ENCODE measurements at places on chromosomes 5 and 9.

DNA sequence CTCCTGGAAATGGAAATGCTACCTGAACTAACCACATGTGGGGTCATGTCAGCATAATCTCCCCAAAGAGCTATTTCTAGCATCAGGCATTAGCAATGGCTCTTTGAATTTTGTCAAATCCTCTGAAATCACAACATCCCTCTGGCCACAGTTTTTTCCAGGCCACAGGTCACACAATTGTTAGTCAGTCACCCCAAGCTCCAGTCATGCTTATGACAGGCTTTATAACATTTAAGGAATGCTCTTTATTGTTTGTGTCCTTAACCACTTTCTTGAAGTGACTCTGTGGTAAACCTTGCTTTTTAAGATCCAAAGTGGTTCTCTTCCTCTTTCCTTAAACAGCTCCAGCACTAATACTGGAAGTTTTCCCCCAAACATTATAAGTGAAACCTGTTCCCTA lies 169.2 kb upstream of the HMHB1 start:
- peak; percentile 47 for DNase-seq

- DNase-seq: peak; percentile 17
These were observed 146.4 kb upstream of the C9orf72 start for GRCh38 chr9:27719711-27720110.

DNA sequence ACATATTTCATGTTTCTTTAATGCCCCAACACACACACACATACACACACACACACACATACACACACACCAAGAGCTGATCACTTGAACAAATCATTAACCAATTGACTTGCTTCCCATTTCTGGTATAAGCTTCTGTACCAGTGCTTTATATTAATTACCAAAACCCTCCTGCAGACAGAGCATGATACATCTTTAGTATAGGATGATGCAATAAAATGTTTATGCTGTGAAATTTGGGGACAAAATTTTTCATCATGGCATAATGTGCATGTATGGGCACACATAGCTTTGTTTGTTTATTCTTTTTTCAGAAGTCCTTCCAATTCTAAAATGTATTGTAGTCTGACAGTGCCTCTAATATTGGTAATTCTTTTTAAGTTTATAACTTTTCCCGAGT lies 34.5 kb downstream of the SLC1A3 start:
- DNase-seq: no peak

DNA sequence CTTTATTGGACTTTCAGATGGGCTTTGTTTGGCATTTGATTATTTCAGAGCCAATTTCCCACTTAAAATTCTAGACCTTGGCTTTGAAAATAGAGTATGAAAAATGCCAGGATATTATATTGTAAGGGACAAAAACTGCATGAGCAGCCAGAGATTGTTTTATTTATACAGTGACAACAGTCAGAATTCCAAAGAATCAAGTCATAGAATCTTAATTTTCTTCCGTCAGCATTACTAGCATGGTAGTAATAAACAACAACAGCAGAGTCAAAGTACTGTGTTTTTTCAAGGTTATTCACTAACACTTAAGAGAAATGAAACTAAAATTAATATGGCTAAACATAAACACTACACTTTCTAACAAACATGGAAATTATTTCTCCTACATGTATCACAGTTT lies 52.2 kb downstream of the MLLT3 start:
- no peak for DNase-seq

- DNase-seq: no peak
These were observed 97.9 kb downstream of the CACNA1B start for GRCh38 chr9:137975527-137975913.
